NCI-H1417 treated with DMSO at 0.1 percent for 48 hours (cell line): ENCODE measurements at places on chromosomes 1 and 21.

GRCh38 chr1:204868340-204868700 lies 2.3 kb upstream of the NFASC start:
- no peak for DNase-seq

DNA sequence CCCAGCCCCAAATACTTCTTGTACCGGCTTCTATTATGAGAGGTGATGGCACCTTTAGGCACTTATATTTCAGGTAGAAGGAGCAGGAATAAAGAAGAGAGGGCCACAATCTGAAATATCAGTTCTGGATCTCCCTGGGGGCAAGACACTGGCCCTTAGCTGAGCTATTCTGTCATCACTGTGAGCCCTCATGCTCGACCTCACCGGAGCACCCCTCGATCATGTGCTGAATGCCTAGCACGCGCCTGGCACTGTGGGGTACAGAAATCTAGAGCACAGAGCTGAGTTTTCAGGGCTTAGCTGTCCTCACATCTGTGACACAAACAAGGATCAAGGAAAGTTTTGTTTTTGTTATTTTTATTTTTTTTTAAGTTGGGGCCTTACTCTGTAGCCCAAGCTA lies 7.6 kb upstream of the MX1 start:
- no peak for DNase-seq

DNA sequence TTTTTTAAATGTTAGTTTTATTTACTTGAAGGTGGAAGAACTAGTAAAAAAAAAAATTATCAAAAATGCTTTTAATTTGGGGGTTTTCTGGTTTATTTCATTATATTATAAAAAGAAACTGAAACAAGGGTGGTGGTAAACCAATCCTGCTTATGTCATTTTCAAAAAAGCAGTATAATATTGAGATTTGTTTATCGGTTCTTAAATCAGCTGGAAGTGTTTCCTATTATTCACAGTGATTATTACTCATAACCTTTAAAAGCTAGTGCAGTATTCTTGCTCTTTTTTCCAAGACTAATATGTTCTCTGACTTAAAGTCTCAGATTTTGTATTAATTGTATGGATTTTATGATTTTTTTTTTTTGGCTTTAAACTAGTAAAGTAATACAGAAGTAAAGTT lies 5.4 kb upstream of the LRRC40 start:
- DNase-seq, result no peak

GRCh38 chr21:43923391-43923790 lies 58.4 kb downstream of the AGPAT3 start:
- DNase-seq, result no peak

DNA sequence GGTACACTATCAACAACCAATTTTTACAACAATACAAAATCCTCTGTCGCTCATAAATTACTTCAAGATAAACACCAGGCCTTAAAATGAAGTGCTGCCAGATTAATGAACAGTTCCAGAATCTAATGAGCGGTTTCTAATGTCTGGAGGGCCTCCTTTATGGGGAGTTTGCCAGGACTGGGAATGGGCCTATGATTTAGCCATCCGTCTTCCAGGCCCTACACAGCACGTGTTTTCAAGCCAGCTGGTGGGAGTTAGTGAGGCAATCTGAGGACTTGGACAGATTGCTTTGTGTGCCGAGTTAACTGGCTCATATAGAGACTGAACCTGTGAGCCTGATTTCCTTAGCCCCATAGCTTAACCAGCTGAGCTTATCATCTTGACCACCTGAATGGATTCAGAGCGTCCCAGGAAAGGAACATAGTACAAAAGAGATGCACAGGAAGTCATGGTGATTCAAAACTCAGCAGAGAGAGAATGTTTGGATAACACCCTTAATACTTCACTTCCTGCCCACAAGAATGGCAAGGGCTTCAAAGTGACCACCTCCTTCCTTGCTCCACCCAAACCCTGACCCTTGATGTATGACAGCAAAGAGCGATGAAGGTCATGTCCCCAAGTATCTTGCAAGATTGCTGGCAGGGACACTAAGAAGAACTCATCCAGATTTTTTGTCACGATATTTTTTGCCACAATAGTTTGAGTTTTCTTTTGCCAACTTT lies 143.5 kb downstream of the SLC30A10 start:
- DNase-seq, result peak; percentile 91

- DNase-seq, result no peak
Measured at GRCh38 chr1:151435174-151435573, 24.1 kb downstream of the POGZ start.

GRCh38 chr1:175114996-175115395 lies 47.4 kb downstream of the TNN start:
- no peak for DNase-seq

DNA sequence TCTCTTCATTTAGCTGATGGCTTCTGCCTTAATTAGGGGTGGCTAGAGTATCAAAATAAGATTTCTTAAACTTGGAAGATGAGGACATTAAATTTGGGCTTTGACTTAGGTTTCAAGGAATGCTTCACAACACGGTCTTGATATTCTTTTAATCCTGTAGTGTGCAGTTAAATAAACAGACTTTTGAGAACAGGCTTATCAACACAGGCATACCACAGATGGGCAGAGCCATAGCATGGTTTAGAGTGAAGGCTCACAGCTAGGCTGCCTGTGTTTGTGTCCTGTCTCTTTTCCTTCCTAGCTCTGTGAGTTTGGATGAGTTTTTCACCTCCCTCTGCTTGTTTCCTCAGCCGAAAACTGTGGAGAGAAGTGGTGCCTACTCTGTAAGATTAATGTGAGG lies 102.3 kb upstream of the IPO9 start:
- no peak for DNase-seq

- DNase-seq, result no peak
Measured at GRCh38 chr1:155305881-155306391, 2.7 kb upstream of the FDPS start.

- no peak for DNase-seq
Measured at GRCh38 chr1:40407453-40407852, 33.9 kb downstream of the SMAP2 start.

- DNase-seq, result no peak
Measured at GRCh38 chr21:33644383-33645074, 2.2 kb downstream of the ITSN1 start.

DNA sequence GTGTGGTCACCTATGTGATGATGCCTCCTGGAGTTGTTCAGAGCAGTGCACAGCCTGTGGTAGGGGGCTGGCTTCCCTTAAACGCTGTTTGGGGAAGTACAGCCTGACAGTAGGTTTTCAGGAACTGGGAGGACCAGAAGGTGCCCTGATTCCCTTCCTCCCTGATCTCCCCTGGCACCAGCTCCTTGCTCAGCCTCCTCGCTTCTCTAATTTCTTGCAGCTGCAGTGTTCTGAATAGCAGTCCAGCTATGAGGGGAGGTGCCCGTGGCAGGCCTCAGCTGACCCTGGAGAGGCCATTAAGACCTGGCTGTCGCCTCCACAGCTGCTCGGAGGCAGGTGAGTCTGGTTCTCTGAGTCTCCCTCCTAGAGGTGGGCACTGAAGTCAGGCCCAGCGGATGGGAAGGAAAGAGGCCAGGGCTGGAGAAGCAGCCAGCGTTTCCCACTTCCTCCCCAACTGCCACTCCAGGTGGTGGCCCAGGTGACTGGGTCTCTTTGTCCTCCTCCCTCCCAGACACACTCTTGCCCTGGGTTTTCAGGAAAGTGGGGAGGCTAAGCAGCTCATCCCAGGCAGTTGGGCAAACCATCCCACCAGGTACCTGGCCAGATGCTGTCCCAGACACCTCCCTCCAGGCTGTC lies 52.0 kb upstream of the RPL11 start:
- DNase-seq, result no peak

DNA sequence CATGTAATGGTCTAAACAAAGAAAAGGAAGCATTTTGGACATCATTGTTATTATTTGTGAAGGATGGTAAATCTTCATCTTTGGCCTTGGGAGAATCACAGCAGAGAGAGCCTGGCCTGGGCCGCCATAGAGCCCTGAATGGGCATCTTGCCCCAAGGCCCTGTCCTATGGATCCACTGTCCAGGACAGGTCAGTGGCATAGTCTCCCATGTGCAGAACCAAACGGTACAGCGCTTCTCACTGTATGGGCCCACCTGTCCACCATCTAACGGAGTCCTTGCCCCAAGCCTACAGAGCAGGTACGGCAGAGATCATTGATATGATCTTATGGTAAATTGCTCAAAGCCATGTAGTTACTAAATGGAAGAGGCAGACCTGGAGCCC lies 185.7 kb downstream of the FOXD2 start:
- no peak for DNase-seq

DNA sequence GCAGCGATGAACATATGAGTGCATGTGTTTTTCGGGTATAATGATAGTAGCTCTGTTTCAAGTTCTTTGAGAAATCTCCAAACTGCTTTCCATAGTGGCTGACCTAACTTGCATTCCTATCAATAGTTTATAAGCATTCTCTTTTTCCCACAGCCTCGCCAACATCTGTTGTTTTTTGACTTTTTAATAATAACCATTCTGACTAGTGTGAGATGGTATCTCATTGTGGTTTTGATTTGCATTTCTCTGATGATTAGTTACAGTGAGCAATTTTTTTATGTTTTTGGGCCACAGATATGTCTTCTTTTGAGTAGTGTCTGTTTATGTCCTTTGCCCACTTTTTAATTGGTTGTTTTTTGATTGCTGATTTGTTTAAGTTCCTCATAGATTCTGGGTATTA lies 10.6 kb upstream of the RUNX1 start:
- DNase-seq, result no peak

GRCh38 chr1:30089024-30089430 lies 634.4 kb downstream of the MATN1 start:
- peak; percentile 90 for DNase-seq

GRCh38 chr21:31198575-31198974 lies 145.5 kb downstream of the TIAM1 start:
- peak; percentile 30 for DNase-seq

GRCh38 chr1:156852418-156852874 lies 6.5 kb downstream of the INSRR start:
- peak; percentile 76 for DNase-seq

DNA sequence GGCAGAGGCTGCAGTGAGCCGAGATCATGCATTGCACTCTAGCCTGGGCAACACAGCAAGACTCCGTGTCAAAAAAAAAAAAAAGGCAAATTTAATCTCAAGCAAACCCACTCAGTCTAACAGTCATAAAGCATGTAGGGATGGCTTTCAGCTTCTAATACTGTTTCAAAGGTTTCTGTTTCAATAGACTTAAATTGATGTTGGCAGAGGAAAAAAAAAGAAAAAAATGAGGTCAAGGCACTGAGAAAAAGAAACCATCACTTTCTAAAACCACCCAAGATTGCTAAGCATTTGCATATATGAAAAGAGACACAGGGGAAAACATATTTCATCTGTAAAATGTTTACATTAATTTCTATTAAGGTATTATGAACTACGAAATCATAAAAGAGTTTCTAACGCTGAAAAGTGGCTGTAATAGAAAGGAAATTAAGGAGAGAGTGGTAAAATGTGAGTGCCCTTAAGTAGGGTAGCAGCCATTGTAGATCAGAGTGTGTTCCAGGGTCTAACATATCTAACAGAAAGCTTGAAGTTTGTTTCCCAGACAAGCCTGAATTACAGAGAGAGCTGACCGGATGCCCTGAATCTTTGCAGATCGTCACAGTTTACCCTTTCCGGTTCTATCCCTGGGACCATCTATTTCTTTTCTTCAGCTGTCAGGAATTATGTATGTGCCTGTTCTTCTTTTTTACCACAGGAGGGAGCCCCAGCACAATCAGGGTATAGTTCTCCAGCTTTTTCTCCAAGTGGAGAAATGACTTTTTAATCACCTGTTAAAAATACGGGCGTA lies 70.0 kb downstream of the PLD5 start:
- DNase-seq, result no peak

DNA sequence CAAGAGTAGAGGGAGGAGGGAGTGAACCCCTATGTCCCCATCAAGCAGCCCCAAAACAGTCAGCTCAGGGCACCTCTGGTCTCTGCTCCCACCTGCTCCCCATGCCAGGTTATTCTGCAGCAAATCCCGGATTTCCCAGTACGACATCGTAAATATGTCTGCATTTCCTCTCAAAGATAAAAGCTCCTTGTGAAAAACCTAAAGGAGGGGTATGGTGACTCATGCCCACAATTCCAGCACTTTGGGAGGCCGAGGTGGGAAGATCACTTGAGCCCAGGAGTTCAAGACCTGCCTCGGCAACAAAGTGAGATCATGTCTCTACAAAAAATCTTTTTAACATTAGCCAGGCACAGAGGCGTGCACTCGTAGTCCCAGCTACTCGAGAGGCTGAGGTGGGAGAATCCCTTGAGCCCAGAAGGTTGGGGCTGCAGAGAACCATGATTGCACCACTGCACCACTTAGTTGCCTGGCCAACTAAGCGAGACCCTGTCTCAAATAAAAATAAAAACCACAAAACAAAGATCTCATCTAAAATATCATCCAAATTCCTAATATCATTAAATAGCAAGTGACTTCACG lies 7.1 kb downstream of the ACOT7 start:
- DNase-seq, result no peak

GRCh38 chr1:227764019-227764391 lies 28.8 kb downstream of the SNAP47 start:
- DNase-seq, result no peak

DNA sequence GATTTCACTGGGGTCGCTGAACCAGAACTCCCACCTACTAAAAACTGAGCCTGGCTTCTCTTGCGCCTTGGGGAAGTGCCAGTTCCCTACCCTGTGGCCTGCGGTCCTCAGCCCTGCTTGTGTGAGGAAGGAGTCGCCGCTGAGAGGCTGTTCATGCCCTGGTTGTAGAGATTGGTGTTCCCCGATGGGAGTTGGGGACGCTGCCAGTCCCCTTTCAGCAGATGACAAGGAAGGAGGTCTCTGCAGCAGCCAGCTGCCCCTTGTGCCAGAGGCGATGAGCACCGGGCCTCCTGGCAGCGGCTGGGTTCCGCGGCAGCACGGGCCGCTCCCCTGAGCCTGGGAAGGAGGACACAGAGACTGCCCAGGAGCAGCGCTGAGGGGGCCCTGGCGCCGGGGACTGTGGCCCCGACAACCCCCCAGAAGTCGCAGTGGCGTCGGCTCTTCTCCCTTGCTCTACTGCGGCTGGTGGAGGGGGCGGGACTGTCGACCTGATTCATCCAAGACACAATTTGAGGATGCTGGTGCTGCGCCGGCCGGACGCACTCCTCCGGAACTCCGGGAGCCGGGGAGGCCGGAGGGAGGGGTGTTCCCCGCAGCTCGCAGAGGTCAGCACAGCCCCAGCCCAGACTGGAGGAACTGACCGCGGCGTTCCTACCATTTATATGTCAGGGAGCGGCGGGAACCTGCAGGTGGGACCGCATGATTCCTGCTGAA lies 12.0 kb upstream of the ADORA3 start:
- DNase-seq, result no peak

GRCh38 chr21:42547906-42548365 lies 34.3 kb downstream of the SLC37A1 start:
- no peak for DNase-seq

- no peak for DNase-seq
Measured at GRCh38 chr1:222288053-222288452, 259.9 kb downstream of the HHIPL2 start.

DNA sequence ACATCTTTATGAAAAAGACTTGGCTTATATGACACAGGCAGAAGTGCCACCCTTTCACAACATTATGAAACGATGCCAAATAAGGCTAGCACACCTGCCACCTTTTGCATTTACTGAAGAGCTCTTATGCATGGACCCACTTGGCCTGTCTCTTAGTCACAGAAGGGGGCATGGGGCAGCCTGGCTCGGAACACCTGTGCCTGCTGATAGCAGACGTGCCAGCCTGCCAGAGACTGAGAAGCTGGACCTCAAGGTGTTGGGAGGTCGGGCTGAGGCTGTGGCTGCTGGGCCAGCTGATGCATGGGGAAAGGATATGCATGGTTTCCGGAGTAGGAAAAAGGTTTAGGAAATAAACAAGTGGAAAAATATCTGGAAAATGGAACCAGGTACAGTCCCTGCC lies 21.5 kb downstream of the RCAN1 start:
- DNase-seq, result peak; percentile 37
